CD4-positive, alpha-beta T cell treated with Interleukin-4 for 4 hours (primary cell): ENCODE measurements at places on chromosomes 13 and 19.

DNA sequence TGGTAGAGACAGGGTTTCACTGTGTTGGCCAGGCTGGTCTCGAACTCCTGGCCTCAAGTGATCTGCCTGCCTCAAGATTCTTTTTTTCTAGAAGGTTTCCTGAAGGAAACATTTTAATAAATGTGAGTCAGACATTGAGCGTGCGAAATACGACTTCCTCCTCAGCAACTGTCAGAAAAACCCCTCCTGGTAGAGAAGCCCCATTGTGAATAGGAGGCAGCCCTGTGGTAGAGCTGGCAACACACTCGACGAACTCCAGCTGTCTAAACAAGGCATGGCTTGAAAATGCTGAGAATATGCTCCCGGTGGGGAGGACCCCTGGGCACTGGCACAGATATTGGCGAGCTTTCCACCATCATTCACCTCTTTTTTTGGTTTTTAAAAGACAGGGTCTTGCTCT lies 9.8 kb downstream of the ZNF333 start:
- DNase-seq, result no peak

- no peak for DNase-seq
Measured at GRCh38 chr19:28454083-28454482, 758.9 kb downstream of the UQCRFS1 start.

- no peak for DNase-seq
Measured at GRCh38 chr13:67438465-67438864, 208.3 kb upstream of the PCDH9 start.

- no peak for DNase-seq
Measured at GRCh38 chr13:111131611-111132010, 16.5 kb downstream of the ARHGEF7 start.

- DNase-seq, result no peak
Measured at GRCh38 chr13:35144166-35144890, 202.3 kb downstream of the NBEA start.

DNA sequence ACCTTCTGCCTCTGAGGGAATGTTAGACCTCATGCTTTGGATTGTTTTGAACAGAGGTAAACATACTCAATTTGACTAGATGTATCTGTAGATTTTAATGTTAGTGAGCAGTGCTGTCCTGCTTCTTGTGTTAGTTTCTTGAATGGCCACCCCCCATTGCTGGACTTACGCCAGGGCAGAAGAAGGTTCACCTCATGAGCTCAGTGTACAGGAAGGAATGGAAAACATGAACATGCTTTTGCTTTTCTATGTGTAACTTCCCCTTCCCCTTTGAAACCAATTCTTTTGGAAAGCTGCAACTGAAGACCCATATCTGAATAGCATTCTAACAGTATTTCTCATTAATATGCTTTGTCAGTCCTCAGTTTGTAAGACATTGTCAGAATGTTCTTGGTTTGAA lies 32.3 kb downstream of the WASF3 start:
- DNase-seq, result no peak
